ENCODE measurements at places on chromosomes 7 and 10.
A peak's percentile ranks its signal among the peaks of the same experiment; 100 is the strongest.

DNA sequence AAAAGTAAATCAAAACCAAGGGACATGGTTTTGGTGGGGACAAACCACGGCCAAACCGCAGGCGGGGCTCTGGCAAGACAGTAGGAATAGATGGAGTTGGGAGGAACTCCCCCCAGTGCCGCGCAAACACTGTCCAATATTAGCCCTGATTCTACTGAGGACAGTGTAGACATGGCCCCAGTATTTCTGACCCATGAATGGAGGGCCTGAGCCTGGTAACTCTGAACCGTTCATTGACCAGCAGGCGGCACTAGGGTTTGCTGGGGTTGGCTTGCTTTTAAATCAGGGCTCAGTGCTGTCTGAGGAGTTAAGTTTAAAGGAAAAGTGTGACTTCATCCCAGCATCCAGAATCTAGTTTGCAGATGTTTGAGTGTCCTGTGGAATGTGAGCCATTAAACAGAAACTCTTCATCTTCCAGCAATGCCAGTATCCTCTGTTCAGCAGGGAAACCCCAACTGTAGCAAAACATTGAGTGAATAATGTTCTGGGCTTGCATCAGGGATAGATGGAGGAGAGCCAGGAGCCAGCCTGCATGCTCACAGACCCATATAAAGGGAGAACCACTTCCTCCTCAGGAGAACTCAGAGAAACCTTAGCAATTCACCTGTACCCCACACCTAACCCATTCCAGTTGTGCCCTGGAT lies 147.4 kb upstream of the PRSS58 start:
- no peak for DNase-seq

- peak; percentile 29 for DNase-seq
Measured at GRCh38 chr7:56074371-56074791, 10.3 kb downstream of the SUMF2 start.

DNA sequence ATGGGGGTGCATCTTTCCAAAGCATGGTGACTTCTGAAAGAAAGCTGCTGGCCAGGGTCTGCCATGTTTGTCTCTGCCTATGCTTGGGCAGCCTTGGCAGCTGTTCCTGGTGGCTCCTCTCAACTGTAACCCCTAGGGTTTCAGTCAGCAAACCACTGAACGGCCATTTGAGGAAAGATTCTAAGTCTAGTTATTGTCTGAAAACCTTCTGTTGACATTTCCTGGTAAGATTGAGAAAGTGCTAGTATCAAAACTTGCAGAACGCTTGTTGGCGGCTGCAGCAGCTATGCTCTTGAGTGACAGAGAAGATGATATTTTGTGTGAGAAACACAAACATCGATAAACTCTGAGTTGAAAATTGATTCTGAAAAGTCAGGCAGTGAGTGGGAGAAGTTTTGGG lies 523.1 kb downstream of the LRMDA start:
- DNase-seq = no peak

DNA sequence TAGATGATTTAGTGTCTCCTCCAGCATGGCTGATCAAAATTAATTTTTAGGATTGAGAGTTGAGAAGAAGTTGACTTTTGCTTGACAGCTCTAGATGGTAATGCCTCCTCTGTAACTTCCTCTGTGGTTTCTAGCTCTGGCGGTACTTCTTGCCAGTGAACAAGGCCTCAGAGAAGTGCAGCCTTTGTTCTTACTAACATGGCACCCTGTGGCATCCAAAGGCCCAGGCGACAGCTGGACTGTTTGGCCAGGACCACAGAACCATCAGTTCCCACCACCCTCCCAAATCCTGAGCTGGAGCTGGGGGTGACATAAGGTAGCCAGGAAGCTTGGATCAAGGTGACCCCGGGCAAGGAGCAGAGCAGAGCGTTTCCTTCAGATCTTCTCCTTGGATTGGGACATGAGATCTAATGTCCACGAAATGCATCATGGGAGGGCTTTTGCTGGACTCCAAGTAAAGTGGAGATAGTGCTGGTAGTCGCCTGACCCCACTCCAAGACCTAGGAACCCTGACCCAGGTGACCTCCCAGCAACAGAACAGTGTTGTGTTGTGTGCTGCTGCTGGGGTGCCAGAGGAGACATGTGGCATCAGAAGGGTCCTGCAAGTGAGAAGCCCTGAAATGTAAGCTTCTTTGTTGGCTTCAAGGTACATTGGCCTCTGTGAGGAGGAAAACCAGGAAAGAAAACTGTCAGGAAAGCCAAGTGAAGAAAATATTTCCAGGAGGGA lies 41.8 kb downstream of the APBB1IP start:
- no peak for DNase-seq

- no peak for DNase-seq
Measured at GRCh38 chr10:10397906-10398305, 619.8 kb upstream of the CELF2 start.

GRCh38 chr10:101529207-101529606 lies 58.9 kb downstream of the POLL start:
- DNase-seq = no peak

DNA sequence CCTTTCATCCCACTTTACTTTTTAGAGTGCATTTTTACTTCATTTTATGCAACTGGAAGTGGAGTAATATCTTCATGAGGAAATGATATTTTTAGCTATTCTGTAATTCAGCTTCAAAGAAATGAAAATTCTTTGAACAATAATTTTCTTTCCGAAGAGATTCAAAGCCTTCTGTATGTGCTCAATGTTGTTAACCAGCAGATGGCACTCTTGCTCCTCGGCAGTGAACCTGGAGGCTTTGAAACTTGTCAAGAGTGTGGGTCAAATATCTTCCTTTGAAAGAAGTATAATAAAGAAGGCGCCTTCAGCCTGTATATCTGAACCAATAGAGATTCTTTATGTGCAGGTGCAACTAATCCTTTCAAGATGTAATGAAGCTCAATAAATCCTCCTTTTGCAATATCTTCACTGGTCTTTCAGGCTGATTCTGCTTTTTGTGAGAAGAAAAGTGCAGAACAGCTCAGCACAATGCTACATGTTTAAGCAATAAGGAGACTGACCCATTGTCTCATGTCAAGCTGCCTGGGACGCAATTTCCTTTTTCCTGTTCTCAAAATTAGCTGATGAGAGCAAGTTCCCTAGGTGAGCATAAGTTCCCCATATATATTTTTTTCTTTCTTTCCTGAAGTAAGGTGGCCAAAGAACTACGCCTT lies 258.4 kb downstream of the SEMA3A start:
- DNase-seq = peak; percentile 9

DNA sequence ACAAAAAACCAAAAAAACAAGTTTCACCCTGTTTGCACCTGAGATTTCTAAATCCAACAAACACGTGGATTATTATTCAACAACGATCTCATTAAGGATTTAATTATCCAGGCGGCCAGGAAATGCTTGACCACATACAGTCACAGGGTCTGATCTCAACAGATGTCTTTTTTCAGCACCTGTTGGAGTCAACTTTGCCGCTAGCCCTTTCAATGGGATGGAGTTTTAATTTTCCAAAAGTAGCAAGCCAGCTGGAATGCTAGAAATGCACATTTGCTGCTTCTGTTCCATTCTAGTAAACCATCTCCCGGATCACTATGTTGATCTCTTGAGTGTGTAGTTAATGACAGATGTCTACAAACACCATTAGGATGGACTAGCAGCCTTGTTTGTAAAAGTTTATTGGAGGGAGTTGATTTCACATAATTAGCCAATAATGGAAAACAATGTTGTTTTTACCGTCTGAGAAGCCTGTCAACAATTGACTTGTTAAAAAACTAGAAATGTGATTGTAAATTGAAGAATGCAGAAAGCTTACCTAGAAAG lies 64.2 kb upstream of the DKK1 start:
- DNase-seq = no peak

DNA sequence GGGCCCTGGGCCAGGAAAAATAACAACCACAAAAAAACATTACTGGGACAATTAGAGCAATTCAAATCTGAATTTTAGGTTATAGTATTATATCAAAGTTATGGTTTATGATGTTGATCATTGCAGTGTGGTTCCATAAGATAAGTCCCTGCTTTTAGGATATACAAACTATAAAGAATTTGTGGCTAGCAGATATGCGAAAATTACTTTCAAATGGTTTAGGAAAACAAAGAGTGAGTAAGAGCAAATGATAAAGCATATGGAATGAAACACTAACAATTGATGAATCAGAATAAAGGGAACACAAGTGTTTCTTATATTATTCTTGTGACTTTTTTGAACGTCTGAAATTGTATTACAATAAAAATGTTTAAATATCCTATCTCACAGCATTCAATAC lies 64.4 kb upstream of the HECTD2 start:
- no peak for DNase-seq

GRCh38 chr10:67933199-67933598 lies 48.7 kb downstream of the SIRT1 start:
- no peak for DNase-seq

GRCh38 chr7:135180122-135180521 lies 9.6 kb upstream of the CYREN start:
- no peak for DNase-seq

DNA sequence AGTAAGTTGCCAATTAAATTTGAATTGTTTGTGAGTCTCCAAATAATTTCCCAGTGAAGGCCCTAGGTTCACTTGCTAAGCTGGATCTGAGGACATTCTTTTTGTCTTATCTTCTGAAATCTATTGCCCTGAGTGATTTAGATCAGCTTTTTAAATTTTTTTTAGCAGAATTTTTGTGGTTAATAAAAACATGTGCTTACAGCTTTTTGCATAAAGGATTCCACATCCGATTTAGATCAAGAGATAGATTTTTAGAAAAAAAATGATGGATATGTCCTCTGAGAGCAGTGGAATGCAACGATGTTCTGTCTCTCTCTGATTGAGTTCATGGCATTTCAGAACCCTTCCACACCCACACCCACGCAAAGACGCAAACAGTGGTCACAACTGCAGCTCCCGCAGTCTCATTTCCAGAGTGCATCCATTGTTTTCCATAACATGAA lies 358.8 kb downstream of the SUGCT start:
- no peak for DNase-seq

GRCh38 chr10:110160081-110160480 lies 47.3 kb upstream of the MXI1 start:
- no peak for DNase-seq

DNA sequence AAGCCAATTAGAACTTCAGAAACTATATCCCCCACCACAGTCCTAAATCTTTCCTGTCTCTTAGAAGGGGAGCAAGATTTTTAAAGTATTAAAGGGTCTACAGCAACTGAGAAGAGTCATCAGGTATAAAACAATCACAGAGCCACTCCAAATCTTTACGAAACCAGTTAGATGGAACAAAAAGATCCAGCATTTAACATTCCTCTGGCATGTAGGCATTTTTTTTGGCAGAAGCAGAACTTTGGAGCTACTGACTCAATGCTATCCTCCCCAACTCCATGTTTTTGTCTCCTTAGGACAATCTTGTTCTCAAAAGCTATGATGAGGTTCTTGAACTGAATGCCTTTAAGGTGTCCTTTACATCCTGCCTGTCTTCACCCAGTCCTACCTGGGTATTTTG lies 333.3 kb downstream of the PRPF18 start:
- DNase-seq = no peak

GRCh38 chr7:130290745-130291144 lies 2.2 kb upstream of the CPA4 start:
- DNase-seq = no peak

GRCh38 chr7:132300599-132301277 lies 275.5 kb downstream of the PLXNA4 start:
- no peak for DNase-seq

DNA sequence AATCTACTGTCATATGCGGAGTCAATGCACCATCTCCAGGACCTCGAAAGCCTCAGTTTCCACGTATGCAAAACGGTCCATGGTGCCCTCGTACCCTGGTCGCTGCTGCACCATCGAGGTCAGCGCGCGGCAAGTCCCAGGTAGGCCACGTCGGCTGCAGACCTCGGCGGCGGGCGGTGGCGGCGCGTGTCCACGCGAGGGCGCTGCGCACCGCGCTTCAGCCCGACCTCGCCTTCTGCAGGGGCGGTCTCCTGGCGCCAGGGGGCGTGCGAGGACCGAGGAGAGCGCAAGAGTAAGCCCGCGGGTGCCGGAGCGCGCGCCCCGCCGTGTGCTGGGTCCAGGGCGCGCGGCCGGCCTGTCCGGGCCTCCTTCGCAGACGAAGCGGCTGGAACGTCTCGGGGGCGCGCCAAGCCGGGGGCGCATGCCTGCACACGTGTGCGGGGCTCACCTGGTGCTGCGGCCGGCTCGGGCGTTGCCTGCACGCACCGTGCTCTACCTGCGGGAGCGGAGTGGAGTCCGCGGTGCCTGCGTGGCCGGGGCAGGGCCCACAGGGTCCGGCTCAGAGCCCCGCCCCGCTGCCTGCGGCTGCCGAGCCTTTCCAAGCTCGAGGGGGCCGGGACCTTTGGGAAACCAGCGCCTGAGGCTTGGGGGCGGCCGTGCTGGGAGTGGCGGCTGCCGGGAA lies 54.0 kb downstream of the GLRX3 start:
- peak; percentile 76 for DNase-seq

GRCh38 chr7:3153118-3153517 lies 109.5 kb upstream of the CARD11 start:
- DNase-seq = no peak

GRCh38 chr7:82441669-82442478 lies 1.7 kb downstream of the CACNA2D1 start:
- DNase-seq = no peak

DNA sequence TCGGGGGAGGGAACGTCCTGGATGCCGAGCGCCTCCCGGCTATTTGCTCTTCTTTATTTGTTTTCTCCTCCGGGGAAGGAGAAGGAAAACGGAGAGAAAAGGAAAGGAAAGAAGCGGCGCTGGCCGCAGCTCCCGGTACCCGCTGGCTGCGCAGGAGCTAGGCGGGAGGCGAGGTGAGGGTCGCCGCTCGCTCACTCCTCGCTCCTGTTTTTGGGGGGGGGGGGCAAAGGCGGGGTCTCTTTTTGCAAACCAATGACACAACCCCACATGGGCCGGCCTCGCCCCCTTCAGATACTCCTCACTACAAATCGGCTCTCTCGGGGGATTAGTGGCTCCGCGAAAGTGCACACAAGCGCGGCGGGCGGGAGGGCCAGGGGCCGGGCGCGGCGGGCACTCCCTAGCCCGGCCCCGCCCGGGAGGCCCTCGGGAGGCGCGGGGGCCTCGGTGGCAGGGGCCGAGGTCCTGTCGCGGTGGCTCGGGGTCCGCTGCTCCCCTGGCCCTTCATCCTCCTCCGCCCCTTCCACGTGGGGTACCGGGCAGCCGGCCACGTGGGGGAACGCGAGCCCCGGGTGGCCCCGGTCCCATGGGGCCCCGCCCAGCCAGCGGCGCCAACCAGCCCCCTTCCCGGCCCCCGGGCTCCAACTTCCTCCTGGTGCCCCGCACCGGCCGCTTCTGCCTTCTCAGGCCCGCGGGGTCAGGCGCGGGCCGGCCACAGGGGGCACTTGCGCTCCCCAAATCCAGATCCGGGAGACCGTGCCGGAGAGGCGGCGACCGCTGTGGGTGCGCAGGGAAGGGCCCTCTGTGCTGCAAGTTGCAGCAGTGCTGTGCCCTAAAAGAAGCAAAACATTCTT lies 718 bp upstream of the CTBP2 start:
- DNase-seq = no peak

DNA sequence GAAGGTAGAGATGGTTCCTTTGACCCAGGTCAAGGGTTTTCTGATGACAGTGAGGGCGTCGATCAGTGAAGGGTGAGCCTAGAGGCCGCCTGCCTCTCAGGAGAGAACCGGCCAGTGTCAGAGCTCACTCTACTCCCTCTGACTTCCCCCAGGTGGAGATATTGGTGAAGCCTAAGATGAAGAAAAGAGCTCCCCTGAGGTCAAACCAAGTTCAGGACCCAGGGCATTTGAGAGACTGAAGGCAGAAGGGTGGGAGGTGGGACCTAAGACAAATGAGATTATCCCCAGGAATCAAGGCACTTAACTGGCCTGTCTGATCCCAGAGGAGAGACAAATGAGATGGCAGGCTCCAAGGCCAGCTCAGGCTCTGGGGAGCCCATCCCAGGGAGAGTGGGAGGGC lies 104.7 kb downstream of the CDH23 start:
- DNase-seq = no peak

- DNase-seq = no peak
Measured at GRCh38 chr7:89975577-89975976, 178.7 kb upstream of the STEAP1 start.

Measured in stimulated activated CD4-positive, alpha-beta T cell treated with anti-CD3 and anti-CD28 coated beads, Interleukin-1b, Interleukin-23, amount 100 ng/mL, for 1 hour (primary cell).